ENCODE measurements at places on chromosomes 2 and 18.
A peak's percentile ranks its signal among the peaks of the same experiment; 100 is the strongest.

- DNase-seq, result no peak
Measured at GRCh38 chr18:42187611-42188380, 232.8 kb downstream of the PIK3C3 start.

GRCh38 chr2:144607891-144608521 is 88.1 kb upstream of the ZEB2 start:
- no peak for DNase-seq

GRCh38 chr2:79793006-79793405 is 280.2 kb downstream of the CTNNA2 start:
- no peak for DNase-seq

DNA sequence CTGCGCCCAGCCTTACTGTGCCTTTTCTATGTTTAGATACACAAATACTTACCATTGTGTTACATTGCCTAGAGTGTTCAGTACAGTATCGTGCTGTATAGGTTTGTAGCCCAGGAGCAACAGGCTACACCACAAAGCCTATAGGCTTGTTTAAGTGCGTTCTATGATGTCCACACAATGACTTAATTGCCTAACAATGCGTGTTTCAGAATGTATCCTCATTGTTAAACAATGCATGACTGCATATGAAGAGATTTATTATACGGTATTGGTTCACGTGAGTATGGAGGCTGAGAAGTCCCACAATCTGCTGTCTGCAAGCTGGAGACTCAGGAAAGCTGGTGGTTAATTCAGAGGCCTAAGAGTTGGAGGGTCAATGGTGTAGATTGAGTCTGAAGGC is 46.1 kb upstream of the MGAT4A start:
- no peak for DNase-seq

DNA sequence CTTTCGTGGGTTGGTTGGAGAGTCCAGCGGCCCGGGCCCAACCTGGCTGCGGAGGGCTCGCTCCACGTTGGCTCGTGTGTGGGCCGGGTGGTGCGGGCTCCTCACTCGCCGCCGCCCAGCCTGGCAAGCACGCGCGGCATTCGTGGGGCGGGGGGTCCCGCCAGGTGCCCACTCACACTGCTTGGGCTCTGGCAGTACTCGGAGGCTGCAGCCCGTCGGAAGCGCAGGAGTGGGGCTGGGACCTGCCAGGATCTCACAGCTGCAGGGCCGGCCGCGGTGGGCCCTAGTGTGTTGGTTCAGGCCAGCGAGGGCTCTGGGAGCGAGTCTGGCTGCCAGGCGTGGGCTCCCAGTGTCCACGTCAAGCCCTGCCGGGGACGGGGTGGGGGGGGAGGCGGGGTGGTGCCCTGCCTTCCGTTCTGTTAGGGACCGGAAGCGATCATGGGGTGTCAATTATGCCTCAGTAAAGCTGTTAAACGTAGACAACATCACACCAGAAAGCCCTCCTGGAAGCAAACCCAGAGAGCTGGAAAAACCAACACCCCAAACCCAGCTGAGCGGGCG is 1.0 kb upstream of the HS6ST1 start:
- DNase-seq, result no peak

DNA sequence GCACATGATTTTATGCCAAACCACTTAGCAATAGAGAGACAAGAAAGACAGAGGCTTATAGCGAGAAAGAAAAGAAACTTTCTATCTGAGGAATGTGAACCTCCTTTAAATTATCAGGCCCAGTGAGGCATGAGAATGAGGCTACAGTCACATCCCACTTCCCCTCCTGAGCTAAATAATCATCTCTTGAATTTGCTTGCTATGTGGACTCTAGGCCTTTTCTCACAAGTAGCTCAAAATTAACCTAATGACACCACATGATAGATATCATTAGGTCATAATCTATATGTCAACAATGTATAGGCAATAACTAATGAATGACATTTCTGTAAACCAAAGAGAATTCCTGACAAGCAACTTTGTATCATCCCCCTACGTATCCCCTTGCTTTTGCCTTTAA is 301.5 kb upstream of the MGAT5 start:
- no peak for DNase-seq

DNA sequence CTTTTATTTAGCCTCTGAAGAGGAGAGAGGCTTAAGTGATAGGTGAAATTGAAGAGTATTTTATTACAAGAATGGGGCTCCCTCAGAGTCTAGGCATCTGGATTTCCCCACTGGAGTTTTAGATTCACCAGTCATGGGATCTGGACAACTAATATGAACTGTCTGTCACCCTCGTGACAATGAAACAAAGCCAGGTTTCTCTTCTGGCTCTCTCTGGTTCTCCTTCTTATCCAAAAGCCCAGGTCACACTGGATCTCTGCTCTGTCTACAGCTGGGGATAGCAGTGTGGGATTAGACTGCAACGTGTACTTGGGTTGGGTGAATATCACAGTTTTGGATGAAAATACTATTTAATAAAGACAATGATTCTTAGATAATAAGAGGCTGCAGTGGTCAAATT is 31.2 kb downstream of the LHCGR start:
- no peak for DNase-seq

DNA sequence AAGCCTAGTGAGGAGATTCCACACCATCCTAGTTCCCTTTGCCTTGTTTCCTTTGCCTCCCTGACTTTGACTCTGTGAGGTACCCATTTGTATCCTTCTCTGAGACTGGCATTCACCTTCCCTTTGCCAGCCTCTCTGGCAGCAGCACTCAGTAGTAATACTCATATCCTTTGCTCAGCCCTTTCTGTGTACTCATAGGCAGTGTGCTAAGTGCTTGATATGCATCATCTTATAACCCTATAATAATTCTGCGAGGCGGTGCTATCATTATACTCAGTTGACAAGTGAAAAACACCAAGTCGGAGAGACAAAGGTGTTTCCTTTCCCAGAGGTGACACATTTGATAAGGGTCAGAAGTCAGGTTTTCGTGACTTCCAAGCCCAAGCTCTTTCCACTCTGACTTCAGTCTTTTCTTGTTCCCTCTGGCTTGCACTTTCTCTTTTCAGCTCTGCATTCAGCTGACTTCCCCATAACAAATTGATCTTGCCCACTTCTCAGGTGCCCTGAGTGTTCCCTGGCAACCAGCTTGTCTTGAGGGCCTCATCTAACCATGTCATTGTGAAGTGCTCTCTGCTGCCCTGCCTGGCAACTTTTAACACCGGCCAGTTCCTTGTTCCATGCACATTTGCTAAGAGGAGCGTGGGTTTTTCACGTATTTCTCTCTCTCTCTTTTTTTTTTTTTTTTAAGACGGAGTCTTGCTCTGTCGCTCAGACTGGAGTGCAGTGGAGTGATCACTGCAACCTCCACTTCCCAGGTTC is 94.5 kb upstream of the UPP2 start:
- DNase-seq, result no peak

DNA sequence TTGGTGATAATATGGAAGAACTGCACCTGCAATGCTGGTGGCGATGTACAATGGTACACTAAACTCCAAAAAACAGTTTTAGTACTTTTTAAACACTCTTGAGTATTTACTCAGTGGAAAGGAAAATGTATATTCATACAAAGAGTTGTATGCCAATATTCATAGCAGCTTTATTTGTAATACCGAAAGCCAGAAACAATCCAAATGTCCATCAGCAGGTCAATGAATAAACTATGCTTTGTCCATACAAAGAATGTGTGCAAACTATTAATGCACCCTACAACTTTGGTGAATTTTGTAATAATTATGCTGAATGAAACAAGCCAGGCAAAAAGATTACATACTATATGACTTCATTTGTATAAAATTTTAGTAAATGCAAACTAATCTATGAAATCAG is 396.3 kb downstream of the GALNT13 start:
- DNase-seq, result no peak

- peak; percentile 30 for DNase-seq
Measured at GRCh38 chr18:52045946-52046675, 293.9 kb upstream of the DCC start.

DNA sequence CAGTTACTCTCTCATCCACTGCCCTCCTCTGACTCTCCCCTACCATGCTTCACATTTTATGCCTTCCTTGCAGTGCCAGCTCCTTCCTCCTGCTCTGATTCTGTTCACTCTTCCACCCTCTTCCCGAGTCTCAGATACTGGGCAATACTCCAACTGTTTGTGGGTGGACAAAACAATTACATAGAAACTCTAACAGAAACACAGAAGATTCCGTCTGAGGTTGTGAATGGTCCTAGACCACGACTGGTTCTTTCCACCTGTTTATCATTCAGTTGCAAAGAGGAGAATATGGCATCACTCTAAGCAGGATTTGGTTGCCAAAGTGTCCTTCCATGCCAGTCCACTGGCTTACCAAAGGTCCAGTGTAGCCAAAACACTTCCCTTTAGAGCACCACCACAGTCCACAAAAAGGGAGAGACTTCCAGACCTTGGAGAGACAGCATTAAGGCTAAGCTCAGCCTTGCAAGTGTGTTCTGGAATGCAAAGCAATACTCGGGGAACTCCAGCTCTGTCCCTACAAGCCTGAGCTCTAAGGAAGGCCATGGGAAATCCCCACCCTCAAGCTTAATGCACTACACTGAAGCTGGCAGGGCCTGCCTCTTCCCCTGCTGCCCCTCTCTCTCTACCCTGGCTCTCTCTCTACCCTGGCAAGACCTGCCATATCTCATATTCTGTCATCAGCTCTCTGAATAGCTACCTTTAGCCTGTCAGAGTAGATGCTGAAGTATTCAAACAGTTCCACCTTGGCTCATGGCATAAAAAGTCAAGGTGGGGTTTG is 33.6 kb upstream of the RND3 start:
- no peak for DNase-seq

GRCh38 chr2:237465515-237466148 is 21.4 kb upstream of the MLPH start:
- no peak for DNase-seq

GRCh38 chr2:148979164-148979918 is 59.2 kb upstream of the LYPD6B start:
- DNase-seq, result no peak

- DNase-seq, result no peak
Measured at GRCh38 chr2:12236136-12236844, 480.4 kb upstream of the TRIB2 start.

- DNase-seq, result no peak
Measured at GRCh38 chr2:8215982-8216381, 465.9 kb upstream of the ID2 start.

GRCh38 chr2:156907806-156908205 is 349.7 kb upstream of the GALNT5 start:
- DNase-seq, result no peak

- no peak for DNase-seq
Measured at GRCh38 chr2:222941510-222942032, 80.7 kb downstream of the ACSL3 start.

GRCh38 chr2:30254685-30255001 is 23.3 kb downstream of the LBH start:
- DNase-seq, result no peak

DNA sequence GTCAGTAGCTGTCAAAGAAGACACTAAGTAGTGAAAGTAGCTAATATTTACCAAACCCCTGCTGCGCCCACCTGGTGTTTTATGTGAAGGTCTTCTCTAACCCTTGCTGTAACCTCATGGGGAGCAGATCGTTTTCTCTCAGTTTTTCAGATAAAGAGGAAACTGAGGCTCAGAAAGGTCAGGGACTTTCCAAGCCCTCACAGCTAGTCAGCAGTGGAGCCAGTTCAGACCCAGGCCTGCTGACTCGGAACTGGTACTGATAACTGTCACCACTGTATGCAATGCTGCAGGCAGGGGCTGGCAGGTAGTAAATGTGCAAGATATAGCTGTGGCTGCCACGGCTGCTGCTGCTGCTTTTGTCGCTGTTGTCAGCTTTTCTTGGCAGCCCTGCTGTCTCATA is 69.1 kb downstream of the LRRFIP1 start:
- DNase-seq, result no peak

DNA sequence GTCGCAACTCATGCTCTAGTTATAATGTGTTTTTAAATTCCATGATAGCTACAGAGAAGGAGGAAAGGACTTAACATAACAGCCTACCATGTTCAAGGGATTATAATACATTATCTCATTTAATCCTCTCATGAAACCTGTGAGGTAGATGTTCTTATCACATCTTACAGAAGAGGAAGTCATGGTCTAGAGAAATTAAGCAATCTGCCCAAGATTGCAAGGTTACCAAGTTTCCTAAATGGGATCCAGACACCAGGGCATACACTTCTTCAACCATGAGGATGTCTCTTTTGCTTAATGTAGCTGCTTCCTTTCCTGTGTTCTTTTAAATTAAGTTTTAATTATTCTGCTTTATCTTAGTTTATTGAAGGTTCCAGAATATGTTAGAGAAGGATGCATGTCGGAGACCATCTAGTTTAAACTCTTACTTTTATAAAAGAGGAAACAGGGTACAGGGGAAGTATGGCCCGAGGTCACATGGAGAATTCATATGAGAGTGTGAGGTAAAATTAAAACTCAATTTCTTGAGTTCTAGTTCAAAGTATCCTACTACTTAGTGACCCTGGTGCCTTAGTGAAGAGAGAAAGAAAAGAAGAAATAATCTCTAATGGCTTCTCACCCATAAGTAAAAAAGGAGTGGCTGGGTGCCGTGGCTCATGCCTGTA is 3.6 kb upstream of the IL1A start:
- DNase-seq, result no peak

DNA sequence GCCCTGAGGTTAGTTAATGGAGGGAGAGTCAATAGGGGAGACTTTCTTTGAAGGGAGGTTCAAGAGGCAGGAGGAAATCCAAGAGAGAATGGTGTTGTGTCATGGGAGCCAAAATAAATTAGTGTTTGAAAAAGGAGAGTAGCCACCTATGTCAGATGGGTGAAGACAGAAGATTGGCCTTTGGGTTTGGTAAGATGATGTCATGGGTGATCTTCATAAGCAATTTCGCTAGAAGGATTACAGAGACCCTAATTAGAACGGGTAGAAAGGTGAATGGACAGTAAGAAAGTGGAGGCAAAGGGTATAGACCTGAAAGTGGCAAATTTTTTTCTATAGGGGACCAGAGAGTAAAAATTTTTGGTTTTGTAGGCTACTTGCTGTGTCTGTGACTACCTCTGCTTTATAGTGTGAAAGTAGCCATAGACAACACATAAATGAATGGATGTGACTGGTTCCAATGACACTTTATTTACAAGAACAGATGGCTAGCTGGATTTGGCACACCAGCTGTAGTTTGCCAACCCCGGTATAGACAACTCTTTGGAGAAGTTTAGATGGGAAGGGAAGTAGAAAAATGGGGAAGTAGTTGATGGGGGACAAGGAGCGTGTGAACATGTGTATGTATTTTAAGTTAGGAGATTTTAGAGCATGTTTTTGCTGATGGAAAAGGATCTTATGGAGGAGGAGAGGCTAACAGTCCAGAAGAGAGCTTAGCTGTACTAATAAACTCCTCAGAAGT is 9.3 kb downstream of the STAMBP start:
- DNase-seq, result no peak

DNA sequence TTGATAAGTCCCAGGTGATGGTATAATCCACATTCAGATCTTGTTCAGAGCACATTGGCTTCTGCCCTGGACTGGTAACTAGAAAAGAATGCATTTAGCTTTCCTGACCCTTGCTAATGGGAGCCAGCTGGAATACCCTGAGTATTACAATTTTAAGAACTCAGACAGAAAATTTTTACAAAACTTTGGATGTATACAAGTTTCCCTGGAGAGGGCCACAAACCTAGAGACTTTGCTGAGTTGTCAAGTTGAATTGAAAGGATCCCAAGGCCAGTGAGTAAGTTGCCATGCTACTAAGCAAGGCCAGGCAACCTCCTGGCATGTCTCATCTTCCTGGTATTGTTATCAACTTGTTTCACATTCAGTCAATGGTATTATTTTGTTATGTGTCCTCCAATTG is 20.0 kb upstream of the NABP1 start:
- DNase-seq, result no peak
